SK-N-SH (cell line): ENCODE measurements at places on chromosomes 1 and 21.
A peak's percentile ranks its signal among the peaks of the same experiment; 100 is the strongest.

GRCh38 chr1:99232172-99232571 lies 32.1 kb upstream of the PLPPR4 start:
- no peak overlapping the region for H3K27ac ChIP-seq
- no peaks in the 10 kb centered on the region for H3K27me3 ChIP-seq
- no peak for DNase-seq
- no peaks in the 10 kb centered on the region for H3K36me3 ChIP-seq
- H3K4me3 ChIP-seq = no peak overlapping the region
- no peaks in the 10 kb centered on the region for H3K4me1 ChIP-seq

DNA sequence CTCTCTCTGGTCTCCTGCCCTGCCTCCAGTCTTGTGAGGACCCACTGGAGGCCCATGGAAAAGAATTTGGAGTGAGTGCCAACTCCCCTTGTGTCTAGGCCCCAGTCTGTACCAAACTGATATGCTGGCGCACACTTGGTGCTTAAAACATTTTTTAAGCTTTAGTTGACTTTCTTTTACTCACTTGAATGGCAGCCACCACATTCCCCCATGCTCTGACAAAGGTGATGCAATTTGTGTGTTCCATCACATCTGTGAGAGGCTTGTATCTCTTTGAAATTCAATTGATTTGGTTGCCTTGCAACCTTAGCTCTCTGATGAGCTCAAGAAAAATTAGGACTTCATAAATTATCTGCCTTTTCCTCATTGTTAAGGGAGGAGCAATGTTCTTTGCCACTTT lies 30.5 kb upstream of the WDTC1 start:
- H3K36me3 ChIP-seq = no peaks in the 10 kb centered on the region
- H3K4me1 ChIP-seq = no peaks in the 10 kb centered on the region
- no peak overlapping the region for H3K27ac ChIP-seq
- H3K4me3 ChIP-seq = no peak overlapping the region
- no peaks in the 10 kb centered on the region for H3K27me3 ChIP-seq

- peaks cover 2% of the 10 kb centered on the region; the same call in 1 of the 2 replicates for H3K4me1 ChIP-seq
- H3K4me3 ChIP-seq = no peak overlapping the region
- H3K27me3 ChIP-seq = no peaks in the 10 kb centered on the region
These were observed 8.6 kb downstream of the HJV start for GRCh38 chr1:146012703-146013558.

- no peaks in the 10 kb centered on the region for H3K36me3 ChIP-seq
- H3K27me3 ChIP-seq = no peaks in the 10 kb centered on the region
- no peaks in the 10 kb centered on the region for H3K4me1 ChIP-seq
- H3K27ac ChIP-seq = no peak overlapping the region
These were observed 11.1 kb downstream of the TNNI3K start for GRCh38 chr1:74246315-74246714.

GRCh38 chr1:185556561-185556960 lies 177.6 kb upstream of the HMCN1 start:
- peaks cover 11% of the 10 kb centered on the region for H3K4me1 ChIP-seq
- H3K27ac ChIP-seq = no peak overlapping the region
- DNase-seq = no peak
- H3K27me3 ChIP-seq = no peaks in the 10 kb centered on the region
- H3K36me3 ChIP-seq = no peaks in the 10 kb centered on the region

- H3K36me3 ChIP-seq = no peaks in the 10 kb centered on the region
- H3K4me3 ChIP-seq = peak overlapping the region; percentile 28; the same call in 1 of the 2 replicates
- no peaks in the 10 kb centered on the region for H3K27me3 ChIP-seq
- H3K4me1 ChIP-seq = peaks cover 36% of the 10 kb centered on the region
These were observed 343.4 kb downstream of the MATN1 start for GRCh38 chr1:30379684-30380624.

DNA sequence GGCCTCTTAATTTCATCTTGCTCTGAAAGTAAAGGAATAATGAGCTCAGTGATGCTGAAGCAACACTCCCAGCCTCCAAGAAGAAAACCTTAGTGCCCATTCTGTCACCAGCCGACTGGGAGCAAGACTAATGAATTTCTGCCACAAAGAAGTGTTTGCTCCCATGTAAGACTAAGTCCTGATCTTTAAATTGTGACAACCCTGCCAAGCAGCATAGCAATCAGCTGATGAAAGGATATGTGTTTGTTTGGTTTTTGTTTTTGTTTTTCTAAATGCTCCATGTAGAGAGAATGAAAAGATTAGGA lies 113.7 kb upstream of the PALMD start:
- H3K36me3 ChIP-seq = no peaks in the 10 kb centered on the region
- DNase-seq = no peak
- H3K27ac ChIP-seq = no peak overlapping the region
- no peaks in the 10 kb centered on the region for H3K27me3 ChIP-seq
- H3K4me3 ChIP-seq = no peak overlapping the region

GRCh38 chr1:172727275-172727857 lies 68.5 kb downstream of the FASLG start:
- no peak overlapping the region for H3K27ac ChIP-seq
- peaks cover 6% of the 10 kb centered on the region; the same call in 1 of the 2 replicates for H3K4me1 ChIP-seq
- no peak for DNase-seq
- no peaks in the 10 kb centered on the region for H3K36me3 ChIP-seq
- no peak overlapping the region for H3K4me3 ChIP-seq

- peaks cover 10% of the 10 kb centered on the region; the same call in 1 of the 2 replicates for H3K4me1 ChIP-seq
- no peak overlapping the region for H3K27ac ChIP-seq
- no peaks in the 10 kb centered on the region for H3K36me3 ChIP-seq
- H3K4me3 ChIP-seq = no peak overlapping the region
These were observed 31.6 kb downstream of the SOX13 start for GRCh38 chr1:204104331-204105130.

GRCh38 chr1:3711780-3712451 lies 40.3 kb upstream of the CCDC27 start:
- H3K27ac ChIP-seq = peak overlapping the region; percentile 78
- H3K4me3 ChIP-seq = no peak overlapping the region
- H3K4me1 ChIP-seq = no peaks in the 10 kb centered on the region
- DNase-seq = peak; percentile 87
- no peaks in the 10 kb centered on the region for H3K36me3 ChIP-seq
- no peaks in the 10 kb centered on the region for H3K27me3 ChIP-seq

- no peaks in the 10 kb centered on the region for H3K4me1 ChIP-seq
- no peak for DNase-seq
- H3K27ac ChIP-seq = no peak overlapping the region
- H3K27me3 ChIP-seq = no peaks in the 10 kb centered on the region
These were observed 45.2 kb downstream of the MATN1 start for GRCh38 chr1:30678209-30678608.

GRCh38 chr1:90339811-90340210 lies 344.9 kb downstream of the ZNF326 start:
- H3K4me1 ChIP-seq = no peaks in the 10 kb centered on the region
- no peak overlapping the region for H3K4me3 ChIP-seq
- DNase-seq = no peak
- no peak overlapping the region for H3K27ac ChIP-seq

GRCh38 chr1:218694636-218695035 lies 349.5 kb downstream of the TGFB2 start:
- H3K27ac ChIP-seq = no peak overlapping the region; the same call in 1 of the 2 replicates
- H3K4me1 ChIP-seq = no peaks in the 10 kb centered on the region
- H3K36me3 ChIP-seq = no peaks in the 10 kb centered on the region
- no peak for DNase-seq
